Uterine smooth muscle cell (primary cell): ENCODE measurements at places on chromosomes 16 and 17. TPM values are rescaled to one million over a fixed set of nuclear protein-coding genes. Genes with fewer than 3 reads are reported as not detected.

Gene TMC8
- total RNA-seq: not detected in 2 replicates

Gene ANKRD11
- 89.4 and 93.5 TPM in 2 replicates for total RNA-seq

Gene NBR1
- 96.4 and 131 TPM in 2 replicates for total RNA-seq

Gene FOXO3B
- total RNA-seq: 3.7 and 5.1 TPM in 2 replicates

Gene BOLA2B
- 67.1 and 198 TPM in 2 replicates for total RNA-seq

Gene NOTUM
- under 0.01 TPM in 2 replicates for total RNA-seq

Gene HAGH
- 48.1 and 55.1 TPM in 2 replicates for total RNA-seq

Gene TMEM97
- total RNA-seq: 20.5 and 28.0 TPM in 2 replicates

Gene KIFC3
- 76.2 and 81.3 TPM in 2 replicates for total RNA-seq

Gene CSH2
- under 0.01 TPM in 1 of 2 replicates, not detected in the other for total RNA-seq

Gene CEMP1
- total RNA-seq: 0.12 TPM in 1 of 2 replicates, not detected in the other

Gene IL34
- total RNA-seq: 2.0 and 6.2 TPM in 2 replicates

Gene SCARF1
- 0.25 and 0.44 TPM in 2 replicates for total RNA-seq

Gene G6PC1
- not detected in 2 replicates for total RNA-seq

Gene DUSP14
- 50.6 and 72.0 TPM in 2 replicates for total RNA-seq

Gene ANKRD40CL
- total RNA-seq: not detected in 2 replicates

Gene INCA1
- total RNA-seq: 0.11 and 0.37 TPM in 2 replicates

Gene SARM1
- total RNA-seq: 7.2 and 9.0 TPM in 2 replicates

Gene TP53
- total RNA-seq: 14.9 and 23.9 TPM in 2 replicates
